ENCODE measurements at places on chromosomes 2 and 18.

- no peak for DNase-seq
Observed at GRCh38 chr2:204265681-204266181, 279.5 kb upstream of the PARD3B start.

- DNase-seq, result no peak
Observed at GRCh38 chr2:200814276-200814815, 2.6 kb downstream of the BZW1 start.

DNA sequence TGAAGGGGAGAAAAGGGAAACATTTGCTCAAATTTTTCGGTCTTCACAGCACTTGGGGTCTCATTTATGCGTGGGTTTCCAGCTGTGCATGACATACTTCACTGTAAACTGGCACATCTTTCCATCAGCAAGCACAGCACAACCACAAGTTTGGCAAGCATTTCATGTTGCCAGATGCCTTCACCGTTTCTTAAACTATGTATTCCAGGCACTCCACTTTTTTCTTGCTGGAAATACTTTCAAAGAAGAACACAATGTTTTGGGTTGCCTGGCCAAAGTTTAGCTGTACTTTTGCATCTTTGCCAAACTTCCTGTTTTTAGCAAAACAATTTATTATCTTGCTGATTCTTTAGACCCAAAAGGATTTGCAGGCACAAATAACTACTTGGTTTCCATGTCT lies 194.6 kb upstream of the MEIS1 start:
- DNase-seq, result no peak

GRCh38 chr2:161994761-161995520 lies 79.1 kb downstream of the DPP4 start:
- DNase-seq, result no peak

GRCh38 chr2:133252780-133253355 lies 315.4 kb downstream of the NCKAP5 start:
- DNase-seq, result no peak

GRCh38 chr18:28116461-28116860 lies 60.5 kb downstream of the CDH2 start:
- no peak for DNase-seq

DNA sequence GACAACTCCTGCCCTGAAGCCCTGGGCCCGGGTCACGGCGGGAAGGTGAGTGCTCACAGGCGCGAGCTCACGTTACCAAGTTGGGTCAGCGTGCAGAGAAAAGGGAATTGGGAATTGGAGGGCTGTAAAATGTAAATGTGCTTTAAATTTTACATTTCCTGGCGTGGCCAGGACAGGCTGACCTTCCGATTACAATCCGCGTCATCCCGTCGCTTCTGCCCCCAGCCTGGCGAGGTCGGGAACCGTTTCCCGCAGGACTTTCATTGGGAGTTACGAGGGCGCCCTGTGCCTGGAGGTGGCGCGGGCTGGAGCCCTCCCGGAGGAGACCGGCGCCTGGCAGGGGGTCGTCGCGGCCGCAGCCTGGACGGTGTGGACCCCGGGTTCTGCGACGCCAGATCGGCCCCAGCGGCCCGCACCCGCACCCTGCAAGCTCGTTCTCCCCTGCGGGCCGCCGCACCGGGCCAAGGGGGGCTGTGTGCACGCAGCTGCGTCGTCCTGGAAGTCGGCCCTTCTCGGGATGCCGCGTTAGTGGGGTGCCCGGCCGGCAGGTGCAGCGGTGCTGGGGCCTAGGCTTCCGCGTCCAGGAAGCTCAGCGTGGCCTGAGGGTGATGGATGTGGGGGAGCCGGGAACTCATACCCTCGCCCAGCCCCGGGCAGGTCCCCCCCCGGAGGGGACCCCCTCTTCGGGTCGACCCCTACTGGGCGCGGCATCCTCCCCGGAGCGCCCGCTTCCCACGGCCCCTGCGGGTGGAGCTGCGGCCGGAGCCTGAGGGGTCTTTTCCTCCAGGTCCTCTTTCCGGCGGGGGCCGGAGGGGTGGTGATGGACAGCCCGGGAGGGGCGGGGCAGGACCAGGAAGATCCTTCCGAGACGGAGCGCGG lies 63.9 kb downstream of the LRRFIP1 start:
- no peak for DNase-seq
